Left renal cortex interstitium (tissue), 4 donors: ENCODE measurements at places on chromosomes 6 and 20. TPM values are rescaled to one million over a fixed set of nuclear protein-coding genes. Genes with fewer than 3 reads are reported as not detected.

DNA sequence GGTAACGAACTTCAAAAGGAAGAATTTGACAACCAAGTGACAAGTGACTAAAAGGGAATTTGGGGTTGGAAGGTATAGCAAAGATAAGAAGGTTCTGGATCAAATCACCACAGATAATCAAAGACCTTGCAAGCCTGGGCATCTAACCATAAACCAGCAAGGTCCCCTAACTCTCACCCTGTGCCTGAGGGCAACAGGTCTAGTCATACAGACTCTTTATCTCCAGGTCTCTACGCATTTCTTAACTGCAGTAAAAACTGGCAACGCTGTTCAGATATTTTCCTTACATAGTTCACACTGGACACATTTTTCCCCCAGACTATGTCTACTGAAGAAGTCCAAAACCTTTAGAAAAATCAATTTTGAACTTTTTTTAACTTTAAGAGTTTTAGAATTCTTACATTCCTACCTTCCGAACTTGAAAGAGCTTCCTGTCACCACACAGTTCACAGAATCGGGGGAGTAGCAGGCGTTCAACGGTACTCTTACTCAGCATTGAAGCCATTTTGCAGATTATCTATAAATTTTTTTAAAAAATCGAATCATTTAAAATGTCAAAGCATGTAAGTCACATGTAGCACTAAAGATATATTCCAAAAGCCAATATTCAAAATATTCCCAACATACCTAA, 23.0 kb upstream of the ANKRD60 start:
- DNase-seq = no peak

DNA sequence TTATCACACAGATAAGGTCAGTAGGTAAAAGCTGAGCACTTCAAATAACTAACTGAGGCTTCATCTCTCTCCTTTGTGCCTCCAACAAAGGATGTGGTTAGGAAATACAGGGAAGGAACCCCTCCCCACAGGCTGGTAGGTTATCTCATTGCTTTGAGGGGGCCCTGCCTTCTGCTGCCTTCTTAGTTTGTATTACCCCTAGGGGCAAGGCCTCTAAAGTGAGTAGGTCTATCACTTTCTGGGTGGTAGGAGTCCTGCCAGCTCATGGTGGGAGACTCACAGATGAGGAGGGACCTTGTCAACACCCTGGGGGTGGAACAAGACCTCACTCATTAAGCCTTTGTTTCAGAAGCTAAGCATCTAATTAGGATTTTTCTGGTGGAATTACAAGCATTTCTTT, 34.6 kb downstream of the EDN1 start:
- DNase-seq = no peak

- no peak for DNase-seq
Measured at GRCh38 chr6:114049367-114049966, 78.5 kb upstream of the HDAC2 start.

The EIF2S2 gene
- polyA plus RNA-seq = 45.5 TPM

DNA sequence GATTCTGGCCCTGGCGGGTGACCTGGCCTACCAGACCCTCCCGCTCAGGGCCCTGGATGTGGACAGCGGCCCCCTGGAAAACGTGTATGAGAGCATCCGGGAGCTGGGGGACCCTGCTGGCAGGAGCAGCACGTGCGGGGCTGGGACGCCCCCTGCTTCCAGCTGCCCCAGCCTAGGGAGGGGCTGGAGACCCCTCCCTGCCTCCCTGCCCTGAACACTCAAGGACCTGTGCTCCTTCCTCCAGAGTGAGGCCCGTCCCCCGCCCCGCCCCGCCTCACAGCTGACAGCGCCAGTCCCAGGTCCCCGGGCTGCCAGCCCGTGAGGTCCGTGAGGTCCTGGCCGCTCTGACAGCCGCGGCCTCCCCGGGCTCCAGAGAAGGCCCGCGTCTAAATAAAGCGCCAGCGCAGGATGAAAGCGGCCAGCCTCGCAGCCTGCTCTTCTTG, 868 bp upstream of the SLC2A4RG start:
- no peak for DNase-seq

DNA sequence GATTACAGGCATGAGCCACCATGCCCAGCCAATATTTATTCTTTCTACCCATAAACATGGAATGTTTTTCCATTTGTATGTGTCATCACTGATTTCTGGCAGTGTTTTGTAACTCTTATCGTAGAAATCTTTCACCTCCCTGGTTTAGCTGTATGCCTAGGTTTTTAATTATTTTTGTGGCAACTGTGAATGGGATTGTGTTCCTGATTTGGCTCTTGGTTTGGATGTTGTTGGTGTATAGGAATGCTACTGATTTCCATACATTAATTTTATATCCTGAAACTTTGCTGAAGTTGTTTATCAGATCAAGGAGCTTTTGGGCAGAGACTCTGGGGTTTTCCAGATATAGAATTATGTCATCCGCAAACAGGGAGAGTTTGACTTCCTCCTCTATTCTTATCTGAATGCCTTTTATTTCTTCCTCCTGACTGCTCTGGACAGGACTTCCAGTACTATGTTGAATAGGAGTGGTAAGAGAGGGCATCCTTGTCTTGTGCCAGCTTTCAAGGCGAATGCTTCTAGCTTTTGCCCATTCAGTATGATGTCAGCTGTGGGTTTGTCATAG, 198.6 kb downstream of the ZDHHC14 start:
- DNase-seq = no peak

DNA sequence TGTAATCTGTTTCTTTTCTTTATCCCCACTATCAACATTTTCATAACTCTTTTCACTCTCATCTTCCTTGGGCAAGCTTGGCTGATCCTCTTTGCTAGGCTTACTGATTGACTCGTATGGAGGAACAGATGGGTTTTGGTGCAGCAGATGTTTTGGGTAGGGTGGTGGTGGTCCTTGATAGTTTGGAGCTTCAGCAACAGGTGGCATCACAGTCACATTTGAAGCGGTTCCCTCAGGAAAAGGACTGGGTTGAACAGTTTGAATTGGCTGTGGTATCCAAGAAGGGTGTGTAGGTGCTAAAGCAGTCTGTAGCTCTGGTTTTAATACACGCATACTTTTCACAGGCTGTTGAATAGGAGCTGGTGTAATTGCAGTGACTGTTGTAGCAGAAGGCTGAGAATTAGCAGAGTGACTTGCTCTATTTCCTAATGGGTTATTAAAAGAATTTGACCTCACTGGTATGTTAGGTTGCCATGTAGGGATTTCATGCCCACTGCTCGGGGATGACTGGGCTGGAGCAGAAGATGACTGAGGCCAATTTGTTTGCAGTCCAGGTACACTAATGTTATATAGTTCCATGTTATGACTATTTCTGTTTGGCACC, 34.5 kb downstream of the LATS1 start:
- no peak for DNase-seq

- no peak for DNase-seq
Measured at GRCh38 chr6:87705070-87705691, 3.1 kb upstream of the AKIRIN2 start.

DNA sequence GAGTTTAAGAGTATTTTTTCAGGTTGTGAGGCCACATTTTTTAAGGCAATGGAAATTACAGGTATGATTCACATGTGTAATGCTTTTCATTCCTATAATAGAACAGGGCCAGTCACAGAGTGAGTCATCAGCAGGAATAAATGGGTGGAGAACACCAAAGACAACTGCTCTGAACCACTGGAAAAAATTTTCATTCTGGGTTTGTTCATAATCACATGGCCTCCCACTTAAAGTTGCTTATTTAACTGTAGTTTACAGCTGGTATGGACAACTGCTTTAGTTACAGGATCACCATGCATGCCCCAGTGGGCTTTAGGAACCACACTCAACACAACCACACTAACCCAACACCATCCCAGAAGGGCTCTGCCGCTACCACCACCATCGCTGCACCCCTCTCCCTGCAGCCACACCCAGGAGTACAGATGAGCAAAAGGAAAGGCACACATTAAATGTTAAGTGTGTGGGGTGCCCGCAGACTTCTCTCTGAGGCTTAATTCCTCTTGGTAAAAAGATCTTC, 107.0 kb upstream of the DST start:
- DNase-seq = no peak

DNA sequence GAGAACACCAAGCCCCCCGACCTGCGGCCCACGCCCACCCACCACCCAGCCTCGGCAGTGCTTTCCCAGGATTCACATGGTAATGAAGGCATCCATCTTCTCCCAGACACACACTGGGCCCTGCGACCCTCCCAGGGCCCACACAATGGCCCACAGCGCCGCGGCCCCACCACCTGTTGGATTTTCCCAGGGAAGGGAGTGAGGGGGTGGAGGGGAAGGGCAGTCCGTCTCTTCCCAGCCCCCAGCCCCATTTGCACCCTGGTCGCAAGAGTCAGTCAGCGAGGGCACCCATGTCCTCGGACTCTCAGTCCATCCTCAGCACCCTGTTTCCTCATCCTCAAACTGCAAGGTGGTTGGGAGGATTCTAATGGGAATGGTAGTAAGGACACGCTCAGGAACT, 23.7 kb upstream of the ID1 start:
- no peak for DNase-seq

- DNase-seq = no peak
Measured at GRCh38 chr6:152087701-152088100, 280.2 kb downstream of the ESR1 start.

The PRDM13 gene
- polyA plus RNA-seq = not detected
